ENCODE measurements at places on chromosomes 3 and 15. TPM values are rescaled to one million over a fixed set of nuclear protein-coding genes. Genes with fewer than 3 reads are reported as not detected.

DNA sequence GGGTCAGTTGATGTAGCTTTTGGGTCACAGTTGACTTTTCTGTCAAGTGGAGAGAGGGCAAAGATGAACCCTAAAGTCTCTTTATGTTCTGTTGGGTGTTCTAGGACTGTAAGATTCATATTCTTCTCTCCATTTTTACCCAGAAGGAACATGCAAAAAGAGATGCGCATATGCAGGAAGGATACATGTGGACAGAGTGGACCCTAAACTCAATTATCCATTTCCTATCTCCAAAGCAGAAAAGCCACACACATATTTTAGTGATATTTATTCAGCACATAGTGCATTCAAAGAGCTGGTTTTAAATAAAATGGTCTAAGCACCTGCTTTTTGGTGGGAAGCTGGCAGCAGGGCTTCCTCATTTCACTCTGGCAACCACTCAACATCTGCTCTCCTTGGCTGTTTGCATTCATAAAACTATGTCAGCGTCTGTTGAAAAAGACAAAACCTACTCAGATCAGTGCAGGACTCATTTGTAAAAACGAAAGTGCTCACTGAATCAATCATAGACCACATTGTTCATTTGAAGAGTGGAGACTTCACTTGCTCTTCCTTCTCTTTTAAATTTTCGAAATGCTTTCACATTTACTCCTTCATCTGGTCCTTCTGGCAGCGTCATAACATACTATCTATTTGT is 96.6 kb downstream of the SEMA6D start:
- DNase-seq = no peak

GRCh38 chr3:146390957-146391356 is 78.4 kb downstream of the PLSCR2 start:
- DNase-seq = peak; percentile 72

DNA sequence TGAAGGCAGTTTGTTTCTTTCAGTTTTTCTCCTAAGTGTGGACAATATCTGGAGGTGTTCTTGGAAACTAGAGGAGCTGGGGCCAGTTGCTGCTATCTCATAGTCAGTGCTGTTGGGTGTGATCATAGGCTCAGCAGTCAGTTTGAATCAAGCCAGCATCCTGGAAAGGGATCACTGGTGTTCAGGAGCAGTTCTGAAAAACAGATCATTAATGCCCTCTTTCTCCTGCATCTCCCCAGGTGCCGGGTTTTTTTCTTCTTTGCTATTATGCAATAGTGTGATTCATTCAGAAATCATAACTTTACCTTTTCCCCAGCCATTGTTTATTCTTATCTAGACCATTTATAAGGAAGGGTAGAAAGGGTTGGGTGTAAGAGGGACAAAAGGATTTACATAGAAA is 24.0 kb downstream of the LNP1 start:
- DNase-seq = no peak

DNA sequence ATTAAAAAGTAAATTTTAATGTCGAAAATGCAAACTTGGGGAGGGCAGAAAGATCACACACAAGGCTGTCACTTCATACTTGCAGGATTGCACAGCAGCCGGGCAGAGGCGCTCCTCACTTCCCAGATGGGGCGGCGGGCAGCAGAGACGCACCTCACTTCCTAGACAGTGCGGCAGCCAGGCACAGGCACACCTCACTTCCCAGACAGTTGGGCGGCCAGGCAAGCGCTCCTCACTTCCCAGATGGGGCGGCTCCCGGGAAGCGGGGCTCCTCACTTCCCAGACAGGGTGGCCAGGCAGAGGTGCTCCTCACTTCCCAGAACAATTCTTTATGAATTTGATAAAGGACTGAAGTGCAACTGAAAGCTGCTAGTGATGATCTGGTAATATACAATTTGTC is 21.2 kb downstream of the RLBP1 start:
- no peak for DNase-seq

DNA sequence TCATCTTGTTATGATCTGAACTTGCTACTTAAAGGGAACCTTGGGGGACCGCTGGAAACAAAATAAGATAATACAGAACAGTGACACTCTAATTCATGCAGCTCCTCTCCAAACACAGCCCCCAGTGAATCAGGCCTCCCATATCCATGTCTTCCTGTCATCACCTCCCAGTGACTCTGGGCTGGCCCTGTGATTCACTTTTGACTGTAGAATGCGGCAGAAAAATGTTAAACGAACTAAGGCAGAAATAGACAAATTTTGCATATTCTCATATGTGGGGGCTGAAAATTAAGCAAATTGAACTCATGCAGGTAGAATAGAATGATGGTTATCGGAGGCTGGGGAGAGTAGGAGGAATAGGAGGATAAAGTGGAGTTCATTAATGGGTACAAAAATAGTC is 20.2 kb upstream of the GADL1 start:
- DNase-seq = no peak

DNA sequence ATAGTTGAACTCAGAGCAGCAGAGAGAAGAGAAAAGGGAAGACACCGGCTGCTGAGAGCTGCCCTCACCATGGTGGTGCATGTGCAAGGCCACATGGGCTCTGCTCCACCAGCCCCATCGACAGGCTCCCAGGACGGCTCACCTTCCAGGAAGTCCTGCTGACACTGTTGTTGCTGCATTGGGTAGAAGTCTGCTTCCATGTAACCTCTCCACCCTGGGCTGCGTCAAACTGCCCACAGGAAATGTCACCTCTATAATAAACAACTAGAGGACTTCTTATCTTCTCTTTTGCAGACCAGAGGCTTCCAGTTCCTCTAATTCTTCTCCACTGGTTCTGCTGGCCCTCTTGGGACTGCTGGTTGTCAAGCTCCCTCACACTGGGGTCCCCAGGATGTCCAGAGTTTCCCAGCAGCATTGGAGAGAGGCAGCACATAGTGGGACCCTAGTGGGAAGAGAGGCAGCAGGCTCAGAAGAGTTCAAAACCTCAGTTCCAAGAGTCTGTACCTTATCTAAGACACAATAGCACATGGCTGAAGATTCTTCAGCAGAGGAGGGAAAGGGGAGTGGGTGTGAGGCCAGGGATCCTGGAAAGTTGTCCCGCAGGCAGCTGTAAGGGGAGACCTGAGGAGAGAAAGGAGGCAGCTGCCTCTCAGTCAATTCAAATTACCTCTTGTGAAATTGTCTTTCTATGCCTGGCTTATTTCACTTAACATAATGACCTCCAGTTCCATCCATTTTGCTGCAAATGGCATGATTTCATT is 5.8 kb upstream of the CCR3 start:
- no peak for DNase-seq

- no peak for DNase-seq
Observed at GRCh38 chr15:100728371-100729201, 126.2 kb downstream of the ASB7 start.

- DNase-seq = no peak
Observed at GRCh38 chr15:100651253-100651652, 48.9 kb downstream of the ASB7 start.

DNA sequence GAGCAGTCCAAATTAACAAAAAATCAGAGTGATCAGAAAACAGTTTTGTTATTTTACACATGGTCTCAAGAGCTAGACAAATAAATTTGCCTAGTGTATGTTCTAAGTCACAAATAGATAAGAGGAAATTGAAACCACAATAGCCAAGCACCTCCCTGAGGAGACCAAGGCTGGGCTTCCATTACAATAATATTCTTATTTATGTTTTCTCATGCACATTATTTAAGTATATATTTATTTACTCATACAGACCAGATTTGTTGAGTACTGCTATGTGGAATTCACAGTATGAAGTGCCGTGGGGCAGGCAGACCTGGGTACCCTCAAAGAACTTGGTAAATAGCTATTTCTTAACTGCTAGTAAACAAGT is 242.3 kb upstream of the ICE2 start:
- DNase-seq = no peak

PTX3 gene
- polyA plus RNA-seq = 4.5 TPM

TRPM1 gene
- polyA plus RNA-seq = 0.07 TPM

CHSY1 gene
- 47.1 TPM for polyA plus RNA-seq
